ENCODE measurements at places on chromosomes 13 and 19.

DNA sequence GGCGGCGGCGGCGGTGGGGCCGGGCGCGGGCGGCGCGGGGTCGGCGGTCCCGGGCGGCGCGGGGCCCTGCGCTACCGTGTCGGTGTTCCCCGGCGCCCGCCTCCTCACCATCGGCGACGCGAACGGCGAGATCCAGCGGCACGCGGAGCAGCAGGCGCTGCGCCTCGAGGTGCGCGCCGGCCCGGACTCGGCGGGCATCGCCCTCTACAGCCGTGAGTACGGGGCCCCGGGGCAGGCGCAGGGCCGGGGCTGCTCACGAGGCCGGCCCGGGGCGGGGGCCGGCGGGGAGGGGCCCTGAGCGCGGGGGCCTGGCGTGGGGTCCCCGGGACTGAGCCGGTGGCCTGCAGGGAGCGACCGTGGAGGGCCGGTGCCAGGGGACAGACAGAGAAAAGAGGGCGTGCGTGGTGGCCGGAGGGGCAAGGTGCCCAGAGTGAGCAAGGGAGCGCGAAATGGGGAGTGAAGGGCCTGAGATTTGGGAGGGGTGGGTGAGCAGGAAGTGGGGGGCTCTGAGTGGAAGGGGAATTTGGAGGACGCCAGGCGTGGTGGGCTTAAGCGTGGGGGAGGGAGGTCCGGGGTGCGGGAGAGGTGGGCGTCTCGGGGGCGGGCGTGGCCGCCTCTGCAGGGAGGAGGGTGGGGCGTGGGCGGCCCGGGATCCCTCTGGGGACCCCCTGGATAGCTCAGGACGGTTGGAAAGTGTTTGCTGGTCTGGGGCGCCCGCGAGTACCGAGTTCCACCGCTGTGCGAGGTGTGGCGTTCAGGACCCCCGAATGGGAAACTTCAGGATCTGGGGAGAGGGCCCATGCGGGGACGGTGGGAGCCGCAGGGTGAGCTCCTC lies 575 bp downstream of the CARM1 start:
- DNase-seq, result no peak

GRCh38 chr13:103884101-103884723 lies 818.0 kb upstream of the SLC10A2 start:
- no peak for DNase-seq

GRCh38 chr19:55275851-55276719 lies 3.8 kb downstream of the HSPBP1 start:
- DNase-seq, result no peak

- no peak for DNase-seq
Measured at GRCh38 chr13:101298517-101298916, 117.8 kb downstream of the NALCN start.

- no peak for DNase-seq
Measured at GRCh38 chr19:17618936-17619335, 63.5 kb downstream of the COLGALT1 start.

DNA sequence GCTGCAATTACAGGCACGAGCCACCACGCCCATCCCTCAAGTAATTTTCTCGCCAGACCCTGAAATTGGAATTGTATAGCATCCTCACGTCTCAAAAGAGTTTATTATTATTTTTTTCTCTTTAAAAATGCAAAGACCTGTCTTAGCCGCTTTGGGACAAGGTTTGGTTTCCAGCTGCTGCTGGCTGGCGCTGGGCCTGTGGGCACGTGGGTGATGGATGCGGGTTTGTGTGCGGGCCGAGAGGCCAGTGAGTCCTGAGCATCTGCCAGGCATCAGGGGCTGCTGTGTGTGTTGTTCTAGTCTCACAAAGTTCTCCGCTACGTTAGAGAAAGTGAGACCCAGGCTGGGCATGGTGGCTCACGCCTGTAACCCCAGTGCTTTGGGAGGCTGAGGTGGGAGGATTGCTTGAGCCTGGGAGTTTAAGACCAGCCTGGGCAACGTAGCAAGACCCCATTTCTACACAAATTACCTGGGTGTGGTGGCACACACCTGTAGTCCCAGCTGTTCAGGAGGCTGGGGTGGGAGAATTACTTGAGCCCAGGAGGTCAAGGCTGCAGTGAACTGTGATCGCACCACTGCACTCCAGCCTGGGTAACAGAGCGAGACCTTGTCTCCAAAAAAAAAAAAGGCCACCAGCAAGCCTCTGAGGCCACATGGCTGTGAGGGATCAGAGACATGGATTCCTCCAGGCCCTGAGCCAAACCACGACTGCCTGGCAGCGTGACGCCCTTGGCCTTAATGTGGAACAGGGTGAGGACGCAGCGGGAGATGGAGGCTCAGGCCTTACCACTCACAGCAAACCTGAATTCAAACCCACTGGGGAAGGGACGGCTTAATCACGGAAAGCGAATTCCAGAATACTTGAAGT lies 4.7 kb upstream of the TMPRSS9 start:
- no peak for DNase-seq

DNA sequence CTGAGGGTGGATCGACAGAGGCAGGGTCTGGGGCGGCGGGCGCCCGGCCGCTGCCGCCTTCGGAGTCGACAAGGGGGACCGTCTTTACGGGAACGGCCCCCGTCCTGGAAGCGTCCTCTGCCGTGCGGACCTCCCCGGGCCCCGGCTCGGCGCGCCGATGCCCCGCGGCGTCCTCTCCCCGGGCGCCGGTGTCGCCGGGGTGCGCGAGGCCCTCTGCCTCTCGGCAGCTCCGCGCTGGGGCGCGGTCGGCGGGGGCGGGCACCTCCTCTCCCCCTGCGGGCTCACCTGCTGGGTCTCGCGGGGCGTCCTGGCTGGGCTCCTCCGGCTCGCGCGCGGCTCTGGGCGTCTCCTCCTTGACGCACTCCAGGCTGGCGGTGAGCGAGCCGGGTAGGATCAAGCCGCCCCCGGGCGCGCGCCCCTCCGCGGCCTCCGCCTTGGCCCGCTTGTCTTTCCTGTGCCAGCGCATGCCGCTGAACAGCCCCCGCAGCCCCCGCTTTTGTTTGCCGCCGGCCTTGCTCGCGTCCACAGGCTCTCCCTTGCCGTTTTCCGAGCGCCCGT lies 1.5 kb downstream of the AMER2 start:
- DNase-seq, result no peak

- no peak for DNase-seq
Measured at GRCh38 chr13:20369886-20370361, 137.8 kb upstream of the GJB6 start.

- no peak for DNase-seq
Measured at GRCh38 chr13:112569821-112570220, 18.1 kb downstream of the TUBGCP3 start.

DNA sequence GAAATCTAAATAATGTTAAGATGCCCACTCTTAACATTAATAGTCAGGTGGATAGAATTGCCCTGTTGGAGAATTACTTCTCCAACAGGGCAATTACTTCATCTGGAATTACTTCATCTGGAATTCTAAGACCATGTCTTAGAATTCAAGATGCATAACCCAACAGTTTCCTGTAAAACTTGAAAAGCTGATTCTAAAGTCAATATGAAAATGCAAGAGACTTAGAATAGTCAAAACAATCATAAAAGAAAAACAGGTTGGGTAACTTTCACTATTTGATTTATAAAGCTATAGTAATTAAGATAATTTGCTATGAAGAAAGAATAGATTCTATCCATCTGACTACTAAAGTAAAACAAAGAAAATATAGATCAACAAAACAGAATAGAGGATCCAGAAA lies 75.2 kb downstream of the ABCC4 start:
- no peak for DNase-seq

DNA sequence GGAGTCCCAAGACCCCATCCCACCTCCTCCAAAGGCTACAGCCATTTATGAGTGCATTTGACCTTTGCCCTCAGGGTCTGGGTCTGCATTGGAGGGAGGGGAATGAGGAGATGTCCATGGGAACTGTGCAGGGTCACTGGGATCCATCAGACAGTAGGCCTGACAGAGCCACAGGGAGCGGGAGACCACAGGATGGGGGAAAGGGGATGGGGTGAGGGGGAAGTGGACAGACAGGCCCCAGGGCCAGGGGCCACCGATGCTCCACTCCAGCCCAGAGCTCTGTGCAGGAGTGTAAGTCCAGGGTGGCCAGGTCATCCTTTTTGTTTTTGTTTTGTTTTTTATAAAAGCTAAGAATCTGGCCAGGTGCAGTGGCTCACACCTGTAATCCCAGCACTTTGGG lies 82.5 kb downstream of the CHST8 start:
- DNase-seq, result no peak

GRCh38 chr13:75417656-75418055 lies 64.3 kb downstream of the TBC1D4 start:
- DNase-seq, result no peak

DNA sequence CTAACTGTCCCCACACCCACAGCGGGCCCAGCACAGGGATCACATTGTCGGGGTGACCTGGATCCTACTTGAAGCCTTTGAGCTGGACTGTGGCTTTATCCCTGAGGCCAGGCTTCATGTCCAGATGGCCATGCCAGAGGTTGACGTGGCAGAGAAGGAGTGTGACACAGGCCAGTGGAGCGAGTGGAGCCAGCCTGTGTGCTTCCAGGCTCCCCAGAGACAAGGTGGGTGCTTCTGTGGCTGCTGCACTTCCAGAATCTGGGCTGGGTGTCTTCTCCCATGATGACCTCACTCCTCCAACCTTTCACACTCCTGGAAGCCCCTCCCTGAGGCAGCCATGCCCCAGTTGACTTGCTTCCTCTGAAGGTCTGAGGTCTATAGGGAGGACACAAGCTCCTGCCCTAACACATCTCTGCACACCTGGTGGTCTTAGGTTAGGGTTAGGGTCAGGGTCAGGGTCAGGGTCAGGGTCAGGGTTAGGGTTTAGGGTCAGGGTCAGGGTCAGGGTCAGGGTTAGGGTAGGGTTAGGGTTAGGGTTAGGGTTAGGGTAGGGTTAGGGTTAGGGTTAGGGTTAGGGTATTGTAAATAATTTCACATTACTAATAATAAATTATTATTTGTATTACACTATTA lies 13.1 kb upstream of the MZF1 start:
- DNase-seq, result no peak

GRCh38 chr19:33772102-33772857 lies 24.4 kb upstream of the KCTD15 start:
- no peak for DNase-seq

- DNase-seq, result no peak
Measured at GRCh38 chr13:75666646-75667351, 30.7 kb downstream of the LMO7 start.

GRCh38 chr13:23941211-23941610 lies 43.9 kb upstream of the C1QTNF9B start:
- DNase-seq, result no peak

- no peak for DNase-seq
Measured at GRCh38 chr13:29917650-29918049, 67.2 kb upstream of the UBL3 start.

GRCh38 chr19:46298479-46299003 lies 1.7 kb downstream of the HIF3A start:
- no peak for DNase-seq

DNA sequence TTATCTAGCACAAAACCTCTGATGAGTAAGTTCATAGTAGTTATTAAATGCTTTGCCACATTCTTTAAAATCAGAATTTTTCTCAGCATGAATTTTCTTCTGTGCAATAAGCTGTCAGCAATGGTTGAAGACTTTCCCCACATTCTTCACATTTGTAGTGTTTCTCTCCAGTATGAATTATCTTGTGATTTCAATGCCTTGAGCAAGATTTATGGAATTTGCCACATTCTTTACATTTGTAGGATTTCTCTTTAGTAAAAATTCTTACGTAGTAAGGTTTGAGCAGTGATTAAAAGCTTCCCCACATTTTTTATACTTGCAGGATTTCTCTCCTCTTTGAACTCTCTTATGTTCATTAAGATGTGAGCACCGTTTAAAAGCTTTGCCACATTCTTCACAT lies 33.6 kb downstream of the ZNF682 start:
- no peak for DNase-seq

DNA sequence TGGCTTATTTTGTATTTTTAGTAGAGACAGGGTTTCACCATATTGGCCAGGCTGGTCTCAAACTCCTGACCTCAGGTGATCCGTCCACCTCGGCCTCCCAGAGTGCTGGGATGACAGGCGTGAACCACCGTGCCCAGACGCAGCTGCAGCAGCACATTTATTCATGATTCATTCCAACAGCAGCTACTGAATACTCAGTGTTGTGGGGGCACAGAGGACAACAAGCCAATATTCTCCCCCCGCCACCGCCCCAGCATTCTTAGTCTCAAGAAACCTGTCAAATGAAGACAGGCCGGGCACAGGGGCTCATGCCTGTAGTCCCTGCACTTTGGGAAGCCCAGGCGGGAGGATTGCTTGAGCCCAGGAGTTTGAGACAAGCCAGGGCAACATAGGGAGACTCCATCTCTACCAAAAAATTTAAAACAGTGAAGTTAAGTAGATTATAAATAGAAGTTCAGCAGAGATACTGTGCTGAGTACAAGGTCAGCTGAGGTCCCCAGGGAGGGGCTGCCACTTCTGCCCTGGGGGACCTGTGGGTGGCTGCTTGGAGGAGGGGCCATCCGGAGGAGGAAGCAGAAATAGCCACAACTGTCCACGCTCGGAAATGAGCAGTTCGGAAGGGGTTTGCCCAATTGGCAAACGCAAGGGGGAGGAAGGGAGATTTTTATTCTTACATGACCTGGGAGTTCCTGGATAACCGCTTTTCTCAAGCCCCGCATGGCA lies 4.3 kb downstream of the DOT1L start:
- no peak for DNase-seq

DNA sequence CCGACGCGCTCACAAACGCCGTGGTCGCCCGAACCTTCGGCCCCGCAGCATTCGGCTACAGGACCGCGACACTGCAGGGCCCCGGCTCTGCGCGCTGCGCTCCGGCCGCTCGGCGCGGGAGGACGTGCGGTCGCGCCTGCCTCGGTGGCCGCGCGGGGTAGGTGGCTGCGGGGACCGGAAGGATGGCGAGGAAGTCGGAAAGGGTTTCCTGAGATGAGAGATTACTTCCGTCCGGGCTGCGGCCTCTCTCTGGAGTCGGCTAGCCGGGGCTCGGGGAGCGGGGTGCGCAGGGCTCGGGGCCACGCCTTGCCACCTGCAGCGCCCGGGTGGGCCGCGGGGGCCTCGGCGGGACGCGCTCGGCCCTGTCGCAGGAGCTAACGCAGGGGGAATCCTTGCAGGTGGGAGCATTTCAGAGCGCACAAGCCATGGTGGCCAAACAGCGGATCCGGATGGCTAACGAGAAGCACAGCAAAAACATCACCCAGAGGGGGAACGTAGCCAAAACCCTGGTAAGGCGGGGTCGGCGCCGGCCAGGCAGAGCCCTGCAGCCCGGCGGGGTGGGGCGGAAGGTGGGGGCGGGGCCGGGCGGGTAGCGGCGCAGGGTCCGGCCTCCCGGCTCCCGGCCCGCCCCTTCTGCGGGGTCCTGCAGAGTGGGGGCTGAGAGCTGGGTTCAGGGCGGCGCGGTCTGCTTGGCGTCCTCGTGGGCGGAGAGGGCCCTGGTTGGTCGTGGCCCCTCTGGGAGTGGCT lies at the start of gene SERP2:
Gene SERP2, plus strand, starts transcription at position 224 of the 747 bp plus-strand sequence. Its CDS starts 202 bp downstream, at position 426.
- DNase-seq, result no peak
